Colonic mucosa (tissue), 4 donors: ENCODE measurements at places on chromosomes 3 and 15.

DNA sequence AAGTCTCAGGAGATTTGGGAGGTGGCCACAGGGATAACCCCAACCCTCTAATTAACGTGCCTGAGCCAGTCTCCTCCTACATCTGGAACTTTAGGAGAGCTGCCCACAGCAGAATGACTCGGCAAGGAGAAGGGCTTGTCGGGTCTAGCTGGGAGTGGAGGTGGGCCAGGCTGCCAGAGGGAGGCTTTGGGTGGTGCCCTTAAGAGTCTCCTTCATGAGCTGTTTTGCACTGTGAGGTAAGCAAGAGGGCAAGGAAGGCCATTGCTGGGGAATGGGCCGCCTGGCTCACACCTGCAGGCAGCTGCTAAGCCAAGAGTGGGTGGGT, 3.6 kb upstream of the TNK2 start:
- no peak for DNase-seq

DNA sequence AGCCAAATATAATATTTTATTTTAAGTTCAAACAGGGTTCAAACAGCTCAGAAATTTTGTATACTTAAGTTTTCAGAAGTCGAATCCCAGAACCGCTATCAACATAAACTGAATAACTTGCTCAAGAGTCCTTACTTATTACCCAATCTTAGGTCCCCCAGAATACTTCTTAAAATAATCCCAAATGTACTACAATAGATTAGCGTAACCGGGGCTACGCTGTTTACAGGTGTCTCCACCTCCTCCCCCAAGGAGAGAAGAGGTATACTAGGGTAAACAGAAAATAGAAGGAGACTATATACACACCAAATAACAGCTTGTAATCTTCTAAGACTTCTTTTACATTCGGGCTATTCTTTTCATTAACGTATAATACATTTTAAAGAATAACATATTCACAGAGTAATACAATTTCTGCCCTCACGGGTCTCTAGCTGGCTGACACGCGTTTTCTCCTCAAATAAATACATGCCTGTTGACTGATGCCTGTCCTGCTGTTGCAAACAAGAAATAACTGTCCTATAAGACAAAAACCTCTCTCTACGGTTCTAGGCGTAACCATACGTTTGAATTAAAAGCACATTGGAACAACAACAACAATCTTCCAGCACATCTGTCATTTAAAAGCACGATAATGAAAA, 1.3 kb downstream of the DENND4A start:
- DNase-seq: no peak

GRCh38 chr3:160106905-160107861, 118.0 kb upstream of the C3orf80 start:
- peak; percentile 71 for DNase-seq

DNA sequence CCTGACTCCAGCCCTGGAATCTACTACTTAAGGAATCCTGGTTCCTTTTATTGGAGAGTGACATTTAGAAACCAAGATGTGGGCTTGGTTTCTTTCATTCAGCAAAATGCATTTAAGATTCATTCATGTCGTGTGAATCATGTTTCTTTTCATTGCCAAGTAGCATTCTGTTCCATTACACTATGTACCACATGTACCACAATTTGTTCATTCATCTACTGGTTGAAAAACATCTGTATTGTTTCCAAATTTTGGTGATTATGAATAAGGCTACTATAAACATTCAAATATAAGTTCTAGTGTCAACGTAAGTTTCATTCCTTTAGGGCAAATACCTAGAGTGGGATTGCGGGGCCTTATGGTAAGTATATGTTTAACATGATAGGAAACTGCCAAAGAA, 264.2 kb downstream of the VPS13C start:
- no peak for DNase-seq

DNA sequence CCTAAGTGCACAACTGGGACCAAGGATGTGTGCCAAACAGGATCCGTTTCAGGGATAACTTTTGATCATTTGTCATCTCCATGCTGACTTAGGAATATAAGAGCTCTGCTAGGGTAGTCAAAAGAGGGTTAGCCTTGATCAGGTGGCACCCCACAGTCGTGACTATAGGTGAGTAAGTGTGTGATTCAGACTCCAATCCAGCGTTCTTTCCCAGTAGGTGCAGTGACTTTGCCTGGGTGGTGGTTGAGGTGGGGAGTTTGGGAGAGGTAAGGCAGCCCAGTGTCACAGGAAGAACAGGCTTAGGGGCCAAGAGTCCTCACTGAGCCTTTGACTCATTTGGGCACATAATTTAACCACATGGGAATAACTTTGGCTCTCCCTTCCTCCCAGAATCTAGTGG, 51.0 kb downstream of the CHDH start:
- no peak for DNase-seq

- DNase-seq: no peak
Observed at GRCh38 chr15:38843051-38843501, 278.5 kb upstream of the RASGRP1 start.

DNA sequence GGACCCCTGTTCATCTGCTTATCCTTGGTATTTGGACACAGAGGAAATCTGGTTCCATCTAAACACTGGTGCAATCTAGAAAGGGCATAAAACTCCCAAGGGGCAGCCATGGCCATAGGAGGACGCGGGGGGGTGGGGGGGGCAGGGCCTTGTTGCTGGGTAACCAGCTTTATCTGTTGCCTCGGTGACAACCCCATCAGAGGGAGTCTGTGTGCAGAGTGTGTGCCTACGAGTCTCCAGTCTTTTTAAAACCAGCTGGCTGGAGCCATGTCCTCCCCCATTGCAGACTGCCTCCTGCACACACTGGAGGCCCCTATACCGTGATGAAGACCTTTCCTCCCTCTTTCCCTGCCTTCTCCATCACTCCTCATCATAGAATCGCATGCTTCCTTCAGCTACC, 26.4 kb upstream of the CORO2B start:
- no peak for DNase-seq

- no peak for DNase-seq
Observed at GRCh38 chr3:127324076-127324475, 36.2 kb upstream of the PRR20G start.

DNA sequence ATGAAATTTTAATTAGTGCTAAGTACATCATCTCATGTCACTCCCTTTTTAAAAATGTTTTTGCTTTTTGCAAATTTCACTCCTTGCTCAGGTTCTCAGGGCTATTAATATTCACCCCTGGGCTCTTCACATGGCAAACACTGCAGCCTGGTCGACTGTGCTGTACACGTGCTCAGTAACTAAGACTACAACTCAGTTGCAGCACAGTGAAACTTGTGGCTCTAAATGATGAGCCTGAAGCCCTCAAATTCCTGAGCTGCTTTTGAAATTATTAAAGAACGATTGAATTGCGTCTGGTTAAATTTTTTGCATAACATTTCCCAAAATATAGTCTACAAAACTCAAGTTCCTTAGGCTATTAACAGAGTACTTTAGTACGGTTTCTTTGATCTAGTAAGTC, 159.3 kb upstream of the C2CD4B start:
- no peak for DNase-seq

DNA sequence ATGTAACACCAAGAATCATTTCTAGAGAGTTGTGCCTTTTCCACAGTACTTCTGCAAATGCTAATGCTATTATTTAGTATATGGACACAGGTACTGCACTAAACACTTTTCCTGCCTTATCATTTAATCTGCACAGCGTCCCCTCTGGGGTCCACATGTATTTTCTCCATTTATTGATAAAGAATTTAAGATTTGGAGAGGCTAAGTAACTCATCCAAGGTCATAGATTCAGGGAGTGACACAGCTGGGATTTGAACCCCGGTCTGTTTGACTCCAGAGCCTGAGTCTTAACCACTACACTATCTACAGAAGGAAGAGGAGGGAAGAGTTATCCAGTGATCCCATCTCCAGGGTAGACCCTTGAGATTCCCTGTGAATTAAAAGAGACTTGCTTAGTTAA, 24.9 kb upstream of the TPRG1 start:
- DNase-seq: no peak

- DNase-seq: no peak
Observed at GRCh38 chr3:50562861-50563260, 4.7 kb downstream of the C3orf18 start.

- peak; percentile 25 for DNase-seq
Observed at GRCh38 chr3:188624384-188624783, 470.4 kb downstream of the LPP start.

DNA sequence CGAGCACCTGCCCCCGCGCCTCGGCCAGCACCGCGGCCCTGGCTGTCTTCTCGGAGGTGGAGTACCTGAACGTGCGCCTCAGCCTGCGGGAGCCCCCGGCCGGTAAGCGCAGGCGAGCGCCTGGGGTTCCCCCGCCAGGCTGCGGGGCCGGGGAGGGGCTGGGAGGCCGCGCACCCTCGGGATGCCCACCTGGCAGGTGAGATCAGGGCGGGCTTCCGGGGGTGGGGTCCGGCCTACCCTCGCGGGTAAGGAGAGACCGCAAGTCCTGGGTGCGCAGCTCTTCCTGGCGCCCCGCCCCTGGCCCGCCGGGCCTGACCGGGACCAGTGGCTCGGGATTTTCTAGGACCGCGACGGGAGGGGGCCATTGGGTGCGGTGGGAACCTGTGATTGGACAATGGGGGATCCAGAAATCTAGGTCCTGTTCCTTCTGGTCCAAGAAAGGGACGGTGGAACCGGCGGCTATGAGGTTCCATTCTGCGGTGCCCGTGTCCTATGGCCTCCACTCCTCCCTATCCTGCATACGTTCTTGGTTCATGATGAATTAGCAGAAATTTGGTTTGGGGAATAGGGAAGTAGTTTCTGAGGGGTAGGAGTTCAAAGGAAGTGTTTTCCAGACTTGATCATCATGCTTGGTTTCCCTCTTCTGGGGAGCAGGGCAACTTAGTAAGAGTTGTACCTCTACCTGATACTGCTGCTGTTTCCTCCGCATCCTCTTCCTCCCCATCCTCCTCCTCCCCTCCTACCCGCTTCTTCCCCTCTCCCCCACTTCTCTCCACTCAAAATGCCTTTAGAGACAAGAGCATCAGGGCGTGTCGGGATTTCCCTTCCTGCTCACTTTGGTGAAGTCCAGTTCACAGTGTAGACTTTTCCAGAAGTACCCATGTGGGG, 808 bp downstream of the ARRDC4 start:
- DNase-seq: peak; percentile 73

DNA sequence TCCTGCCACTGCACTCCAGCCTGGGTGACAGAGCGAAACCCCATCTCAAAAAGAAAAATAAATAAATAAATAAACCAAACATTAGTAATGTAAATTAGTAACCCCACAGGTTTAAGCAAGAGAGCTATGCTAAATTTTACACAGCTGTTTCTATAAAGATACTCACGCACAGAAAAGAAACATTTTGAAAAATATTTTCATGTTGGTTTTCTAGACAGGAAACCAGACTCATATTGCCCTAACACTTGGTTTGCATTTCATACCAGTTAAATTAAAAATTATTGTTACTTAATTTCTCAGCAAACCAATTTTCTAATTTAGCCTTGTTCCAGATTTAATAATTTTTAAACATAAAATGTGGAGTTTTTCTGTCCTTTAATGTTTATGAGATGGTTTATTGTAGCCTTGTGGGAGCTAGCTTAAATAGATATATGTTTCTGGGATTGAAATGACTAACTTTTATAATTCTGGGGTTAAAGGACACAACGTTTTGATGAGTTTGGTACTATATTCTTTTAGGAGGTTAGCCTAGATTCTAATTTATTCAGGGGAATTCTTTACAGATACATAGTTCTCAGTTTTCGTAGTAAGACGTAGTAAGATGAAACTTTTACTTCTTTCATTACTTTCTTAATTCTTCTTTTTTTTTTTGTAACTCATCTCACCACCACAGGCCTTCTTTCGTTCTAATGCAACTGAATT, 42.6 kb upstream of the SLC4A7 start:
- no peak for DNase-seq

DNA sequence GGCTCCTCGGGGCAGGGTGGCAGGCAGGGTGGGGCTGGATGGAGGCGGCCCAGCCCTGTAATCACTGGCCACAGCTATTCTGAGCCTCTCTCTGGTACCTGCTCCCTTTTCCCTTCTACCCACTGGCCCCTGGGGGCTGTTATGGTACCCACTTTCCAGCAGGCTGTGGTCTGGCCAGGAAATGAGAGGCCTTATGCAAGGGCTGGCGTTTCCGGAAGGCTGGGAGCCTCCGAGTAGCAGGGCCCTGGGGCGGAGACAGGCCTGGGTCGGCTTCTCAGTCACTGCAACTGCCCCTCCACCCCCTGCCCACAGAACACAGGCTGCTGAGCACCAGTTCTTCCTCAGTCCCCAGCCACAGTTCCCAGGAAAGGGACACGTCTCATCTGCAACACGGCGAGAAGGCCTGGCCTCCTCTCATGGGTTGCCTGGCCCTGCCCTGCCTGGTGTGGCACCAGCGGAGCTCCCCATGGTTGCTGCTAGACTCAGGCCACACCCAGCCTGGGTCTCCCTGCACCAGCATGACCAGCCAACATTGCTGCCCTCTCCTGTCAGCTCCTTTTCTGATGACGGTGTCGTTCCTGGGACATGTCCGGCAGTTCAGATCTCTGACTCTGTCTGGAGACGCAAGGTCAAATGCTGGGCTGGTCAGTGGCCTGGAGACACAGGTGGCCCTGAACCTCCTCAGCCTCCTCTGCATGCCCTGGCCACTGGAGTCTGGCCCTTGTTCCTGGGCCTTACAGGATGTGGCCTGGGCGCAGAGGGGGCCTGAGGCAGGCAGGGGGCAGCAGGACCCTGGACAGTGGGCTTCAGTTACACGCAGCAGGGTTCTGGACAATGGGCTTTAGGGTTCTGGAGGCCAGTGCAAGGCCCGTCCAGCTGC, 6.5 kb downstream of the CHST13 start:
- no peak for DNase-seq

DNA sequence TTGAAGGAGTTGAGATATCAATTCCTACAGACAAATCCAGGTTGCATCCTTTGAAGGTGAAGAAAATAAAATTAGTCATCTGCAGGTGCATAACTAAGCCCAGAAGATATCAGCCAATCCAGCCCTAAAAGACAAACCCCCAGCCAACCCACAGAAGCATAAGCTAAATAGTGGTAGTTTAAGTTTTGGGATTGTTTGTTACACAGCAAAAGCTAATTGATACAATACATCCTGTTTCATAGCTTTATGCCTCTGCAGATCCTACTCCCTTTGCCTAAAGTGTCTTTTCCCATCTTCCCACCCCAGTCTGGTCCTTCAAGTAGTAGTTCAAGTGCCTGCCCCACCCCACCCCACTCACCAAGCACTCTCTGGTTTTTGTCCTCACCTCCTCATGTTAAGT, 48.6 kb upstream of the CAPN7 start:
- no peak for DNase-seq

- no peak for DNase-seq
Observed at GRCh38 chr15:23762026-23762425, 74.9 kb upstream of the NDN start.

DNA sequence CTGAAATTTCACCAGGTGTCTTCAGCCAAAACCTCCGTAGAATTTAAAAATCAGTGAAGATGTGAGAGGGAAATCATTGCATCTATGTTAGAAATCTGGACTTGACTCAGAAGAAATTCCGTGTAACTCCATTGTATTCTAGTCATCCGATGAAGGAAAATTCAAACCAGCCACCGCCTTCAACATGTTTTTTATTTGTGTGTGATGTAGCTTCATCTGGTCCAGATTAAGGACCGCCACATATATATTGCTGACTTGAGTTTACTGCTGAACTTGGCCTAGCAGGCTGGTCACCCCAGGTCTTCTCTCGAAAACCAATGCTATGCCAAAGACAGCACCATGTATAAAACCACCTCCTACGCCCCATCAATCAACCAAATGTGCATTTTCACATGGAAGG, 120.9 kb downstream of the FOXP1 start:
- no peak for DNase-seq

GRCh38 chr3:29415482-29416223, 134.8 kb downstream of the RBMS3 start:
- DNase-seq: no peak
